ENCODE measurements at places on chromosomes 7 and 10. TPM values are rescaled to one million over a fixed set of nuclear protein-coding genes. Genes with fewer than 3 reads are reported as not detected.

Gene HTR5A
- not detected for total RNA-seq

Gene NUPR2
- not detected for total RNA-seq

Gene GBX1
- not detected for total RNA-seq

DNA sequence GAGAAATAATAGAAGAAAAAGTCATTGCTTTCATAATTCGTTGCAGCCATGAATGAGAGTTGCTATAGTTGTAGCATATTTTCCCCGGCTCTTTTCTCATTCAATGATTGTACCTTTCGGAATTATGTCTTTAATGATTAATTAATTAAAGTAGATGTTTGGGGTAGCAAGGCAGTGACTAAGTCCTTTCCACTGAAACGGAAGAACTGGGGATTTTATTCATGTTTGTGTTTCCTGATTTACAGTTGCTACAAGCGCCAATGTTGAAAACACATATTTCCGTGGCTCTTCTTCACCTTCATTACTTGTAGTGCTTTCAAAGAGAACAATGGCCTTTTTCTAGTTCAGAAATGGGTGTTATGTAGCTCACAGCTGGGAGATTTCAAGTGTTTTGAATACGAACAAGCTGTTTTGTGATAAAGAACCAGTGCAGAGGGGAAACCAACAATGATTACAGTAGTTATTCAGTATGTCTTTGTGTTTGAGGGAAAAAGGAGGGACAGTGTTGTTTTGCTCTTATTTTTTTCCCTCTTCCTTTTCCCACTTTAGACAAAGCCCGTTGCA lies 153.5 kb downstream of the NSUN6 start:
- no peak for DNase-seq

DNA sequence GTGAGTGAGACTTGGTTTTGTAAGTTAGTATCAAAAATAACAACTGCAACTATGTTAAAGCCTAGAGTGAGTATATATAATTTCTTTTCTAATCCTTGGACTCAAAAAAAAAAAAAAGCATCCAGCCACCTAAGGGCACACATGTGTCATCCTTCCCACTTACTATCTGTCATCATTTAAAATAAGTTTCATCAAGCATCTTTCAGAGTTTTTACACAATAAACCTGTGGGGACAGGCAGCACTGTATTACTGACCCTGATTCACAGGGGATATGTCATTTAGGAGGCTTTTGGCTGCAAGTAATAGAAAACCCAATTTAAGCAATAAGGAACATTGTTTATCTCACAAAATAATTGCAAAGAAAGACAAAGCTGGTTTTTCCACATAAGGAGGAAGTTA lies 32.3 kb upstream of the OSBPL3 start:
- no peak for DNase-seq

- DNase-seq = no peak
Observed at GRCh38 chr7:54179321-54180029, 362.7 kb upstream of the VSTM2A start.

DNA sequence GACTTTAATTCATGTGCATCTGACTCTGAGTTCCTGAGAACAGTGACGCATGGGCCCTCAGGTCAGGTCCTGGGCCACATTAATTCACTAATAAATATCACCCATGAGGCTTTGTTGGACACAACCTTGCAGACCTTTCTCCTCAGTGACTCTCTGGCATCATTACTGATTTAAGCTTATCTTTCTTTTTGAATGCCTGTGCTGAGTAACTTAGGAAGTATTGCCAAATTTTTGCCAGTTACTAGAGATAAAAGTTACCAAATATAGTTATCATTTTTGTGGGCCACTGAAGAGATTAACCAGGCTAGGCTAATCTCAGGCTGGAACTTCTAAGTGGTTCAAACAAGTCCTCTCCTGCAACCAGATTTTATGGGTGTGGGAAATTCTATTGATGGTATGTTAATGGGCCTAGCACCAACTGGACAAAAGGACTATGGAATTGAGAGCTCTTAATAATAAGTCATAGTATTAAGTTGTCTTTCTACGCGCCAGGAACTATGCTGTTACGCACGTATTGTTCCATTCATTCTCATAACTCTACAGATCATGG lies 28.8 kb upstream of the PRTFDC1 start:
- no peak for DNase-seq

All from kidney epithelial cell (primary cell).